ENCODE measurements at places on chromosomes 16 and 17. TPM values are rescaled to one million over a fixed set of nuclear protein-coding genes. Genes with fewer than 3 reads are reported as not detected.

- DNase-seq: no peak
These were observed 3.2 kb downstream of the DDX52 start for GRCh38 chr17:37640015-37640414.

Gene CSH1
- not detected for total RNA-seq

DNA sequence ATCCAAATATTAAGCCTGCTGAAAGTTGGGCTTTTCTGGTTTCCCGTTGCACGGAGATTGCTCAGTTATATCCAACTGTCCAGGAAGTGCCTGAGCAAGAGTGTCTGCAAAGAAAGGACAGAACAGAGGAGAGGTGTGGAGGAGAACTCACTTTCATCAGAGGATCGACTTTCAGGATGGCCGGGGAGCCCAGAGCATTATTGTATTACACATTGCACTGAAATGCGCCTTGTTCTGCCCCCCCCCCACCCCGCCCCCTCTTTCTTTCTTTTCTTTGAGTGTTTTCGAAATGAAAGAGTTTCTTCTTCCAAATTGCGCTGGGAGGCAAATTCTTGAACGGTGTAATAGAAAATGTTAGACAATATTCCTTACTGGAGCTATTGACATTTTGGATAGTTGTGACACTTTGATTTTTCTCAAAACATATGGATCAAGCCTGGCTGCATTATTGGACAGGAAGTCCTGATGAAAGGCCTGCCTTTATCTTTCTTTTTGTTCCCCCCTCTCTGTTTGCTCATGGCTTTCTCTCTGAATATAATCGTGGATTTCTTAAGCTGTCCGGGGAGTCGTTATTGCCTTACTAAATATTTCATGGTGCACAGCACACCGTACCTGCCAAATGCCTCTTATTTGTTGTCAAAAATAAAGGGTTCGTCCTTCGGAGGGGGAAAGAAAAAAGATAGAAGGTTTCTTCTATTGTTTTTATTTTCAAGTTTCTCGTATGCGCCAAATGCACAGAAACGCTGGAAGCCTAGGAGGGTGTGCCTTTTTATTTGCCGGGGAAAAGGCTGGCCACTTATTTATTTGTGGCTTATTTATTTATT is 110.8 kb downstream of the IRX3 start:
- no peak for DNase-seq

Gene CRYM
- 15.7 TPM for total RNA-seq

Gene RNF112
- 4.6 TPM for total RNA-seq

Gene TERF2IP
- 22.5 TPM for total RNA-seq

Data from left colon (tissue), 2 donors.